Activated T-cell treated with anti-CD3 and anti-CD28 coated beads for 24 hours (primary cell): ENCODE measurements at places on chromosomes 16 and 17.

GRCh38 chr17:57488856-57489255 lies 232.5 kb downstream of the MSI2 start:
- DNase-seq: no peak

- DNase-seq: no peak
Measured at GRCh38 chr16:57324749-57325148, 33.8 kb upstream of the CCL22 start.

GRCh38 chr16:67961551-67961957 lies 6.9 kb downstream of the SLC12A4 start:
- DNase-seq: no peak

- no peak for DNase-seq
Measured at GRCh38 chr17:29048440-29049368, 5.8 kb downstream of the PIPOX start.

GRCh38 chr16:16150117-16150877 lies 73.0 kb downstream of the ABCC6 start:
- DNase-seq: no peak

DNA sequence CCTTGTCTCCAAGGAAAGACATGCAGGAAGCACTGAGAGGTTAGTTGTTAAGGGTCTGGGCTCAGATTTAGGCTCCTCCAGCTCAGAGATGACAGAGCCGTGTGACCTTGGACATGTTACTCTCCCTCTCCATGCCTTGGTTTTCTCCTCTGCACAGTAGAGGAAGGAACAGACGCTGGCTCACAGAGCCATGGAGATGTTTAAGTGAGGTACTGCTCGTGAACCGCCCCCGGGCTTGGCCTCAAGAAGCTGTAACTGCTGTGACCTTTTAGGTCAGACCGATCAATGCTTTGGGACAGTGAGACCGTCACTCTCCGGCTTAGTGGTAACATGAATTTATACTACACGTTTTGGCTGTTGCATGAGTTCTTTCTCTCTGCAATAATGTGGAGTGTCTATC lies 197.4 kb downstream of the C16orf95 start:
- no peak for DNase-seq

- no peak for DNase-seq
Measured at GRCh38 chr17:74601944-74602572, 10.0 kb upstream of the CD300LD start.

GRCh38 chr17:45977506-45977824 lies 21.6 kb upstream of the STH start:
- DNase-seq: no peak

GRCh38 chr16:3656491-3657468 lies 2.3 kb downstream of the DNASE1 start:
- DNase-seq: peak; percentile 17

DNA sequence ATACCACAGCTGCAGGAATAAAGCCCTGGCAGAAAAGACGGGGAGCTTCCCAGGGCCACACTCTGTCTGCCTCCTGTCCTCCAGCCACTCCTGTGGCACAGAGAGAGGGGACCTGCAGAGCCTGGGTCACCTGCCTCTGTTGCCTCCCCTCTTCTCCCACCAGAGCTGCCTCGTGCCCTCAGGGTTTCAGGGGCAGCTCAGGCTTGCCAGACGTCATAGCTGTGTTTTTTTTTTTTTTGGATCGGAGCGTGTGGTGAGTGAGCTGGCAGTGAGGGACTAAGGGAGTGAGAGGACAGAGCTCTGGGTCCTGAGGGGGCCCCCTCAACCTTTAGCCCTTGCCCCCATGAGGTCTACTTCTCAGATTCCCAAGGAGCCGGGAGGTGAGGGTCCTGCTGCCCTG lies 2.1 kb downstream of the PIK3R6 start:
- no peak for DNase-seq
